Hematopoietic multipotent progenitor cell treated with erythropoietin and hydrocortisone succinate and interleukin-3 and kit ligand, for 8 days (in vitro differentiated cells): ENCODE measurements at places on chromosomes 7 and 10.

- no peak for DNase-seq
Measured at GRCh38 chr7:120370954-120371353, 98.0 kb downstream of the KCND2 start.

DNA sequence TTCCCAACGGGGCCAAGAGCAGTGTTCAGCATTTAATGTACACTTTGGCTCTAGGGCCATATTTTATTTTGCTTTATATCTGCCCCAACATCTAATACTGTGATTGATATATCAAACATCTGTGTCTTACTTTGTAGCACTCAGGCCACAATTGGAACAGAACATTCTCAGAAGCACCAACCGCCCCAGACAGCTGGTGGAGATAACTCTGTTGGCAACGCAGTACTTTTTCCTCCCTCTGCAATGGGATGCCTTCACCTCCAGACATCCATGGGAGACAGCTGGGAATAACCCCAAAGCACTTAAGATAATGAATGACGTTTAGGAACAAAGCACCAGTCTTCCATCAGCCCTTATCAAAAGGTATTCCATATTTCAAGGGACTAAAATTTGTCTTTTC lies 57.4 kb downstream of the PIP4K2A start:
- peak; percentile 75 for DNase-seq

DNA sequence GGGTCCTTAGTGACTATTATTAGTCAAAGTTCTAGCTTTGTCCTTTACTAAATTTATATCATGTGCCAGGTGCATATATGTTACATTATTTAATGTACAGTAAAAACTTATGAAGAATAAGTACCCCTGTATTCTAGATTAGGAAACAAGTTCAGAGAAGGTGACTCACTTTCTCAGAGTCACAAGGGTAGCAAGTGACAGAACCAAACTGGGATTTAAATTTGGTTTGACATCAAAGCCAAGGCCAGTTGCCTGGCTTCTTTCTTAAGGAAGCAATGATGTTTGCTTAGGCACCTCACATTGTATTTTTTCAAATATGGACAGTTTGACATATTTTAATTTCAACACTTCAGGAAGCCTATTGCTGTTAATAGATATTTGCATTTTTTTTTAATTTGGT lies 2.5 kb downstream of the LSM8 start:
- DNase-seq, result peak; percentile 38

- DNase-seq, result no peak
Measured at GRCh38 chr7:47420122-47420780, 161.7 kb downstream of the TNS3 start.
